ENCODE measurements at places on chromosomes 16 and 17.

GRCh38 chr16:87702325-87702811 is 63.4 kb downstream of the KLHDC4 start:
- no peak for DNase-seq

- no peak for DNase-seq
Measured at GRCh38 chr17:10724546-10725195, 5.2 kb downstream of the TMEM220 start.

DNA sequence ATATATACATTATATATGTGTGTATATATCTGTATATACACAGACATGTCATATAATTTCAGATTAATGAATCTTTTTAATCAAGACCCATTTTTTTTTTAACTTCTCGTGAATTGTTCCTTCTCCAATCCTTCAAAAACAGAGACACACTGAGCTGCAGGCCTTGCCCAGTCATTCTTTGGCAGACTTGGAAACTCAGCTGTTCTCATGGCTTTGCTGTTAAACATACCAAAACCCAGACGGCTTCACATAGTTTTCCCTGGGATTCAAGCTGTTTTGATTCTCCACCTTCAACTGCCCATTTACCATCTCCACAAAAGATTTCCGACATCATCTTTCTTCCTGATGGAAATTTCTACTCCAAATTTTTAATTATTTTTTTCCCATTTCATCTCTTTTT is 148.7 kb downstream of the KCNJ2 start:
- no peak for DNase-seq

DNA sequence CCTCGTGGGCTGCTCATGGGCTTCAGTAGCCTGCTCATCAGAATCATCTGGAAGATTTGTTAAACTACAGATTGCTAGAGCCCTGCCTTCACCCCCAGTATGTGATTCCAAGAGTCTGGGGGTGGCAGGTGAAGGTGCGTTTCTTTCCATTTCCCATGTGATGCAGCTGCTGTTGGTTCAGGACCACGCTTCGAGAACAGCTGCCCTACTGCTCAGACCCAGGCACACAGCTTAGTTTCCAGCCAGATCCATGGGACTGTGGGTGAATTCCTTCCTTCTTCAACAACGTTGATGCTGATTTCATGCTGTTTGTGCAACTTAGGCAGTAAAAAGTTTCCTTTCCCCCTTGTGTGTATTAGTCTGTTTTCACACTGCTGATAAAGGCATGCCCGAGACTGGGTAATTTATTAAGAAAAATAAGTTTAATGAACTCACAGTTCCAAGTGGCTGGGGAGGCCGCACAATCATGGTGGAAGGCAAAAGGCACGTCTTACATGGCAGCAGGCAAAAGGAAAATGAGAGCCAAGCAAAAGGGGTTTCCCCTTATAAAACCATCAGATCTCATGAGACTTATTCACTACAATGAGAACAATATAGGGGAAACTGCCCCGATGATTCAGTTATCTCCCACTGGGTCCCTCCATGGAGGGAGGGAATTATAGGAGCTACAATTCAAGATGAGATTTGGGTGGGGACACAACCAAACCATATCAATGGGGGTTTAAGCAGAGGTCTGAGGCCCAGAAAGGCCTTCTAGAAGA is 159.2 kb downstream of the XYLT1 start:
- no peak for DNase-seq

DNA sequence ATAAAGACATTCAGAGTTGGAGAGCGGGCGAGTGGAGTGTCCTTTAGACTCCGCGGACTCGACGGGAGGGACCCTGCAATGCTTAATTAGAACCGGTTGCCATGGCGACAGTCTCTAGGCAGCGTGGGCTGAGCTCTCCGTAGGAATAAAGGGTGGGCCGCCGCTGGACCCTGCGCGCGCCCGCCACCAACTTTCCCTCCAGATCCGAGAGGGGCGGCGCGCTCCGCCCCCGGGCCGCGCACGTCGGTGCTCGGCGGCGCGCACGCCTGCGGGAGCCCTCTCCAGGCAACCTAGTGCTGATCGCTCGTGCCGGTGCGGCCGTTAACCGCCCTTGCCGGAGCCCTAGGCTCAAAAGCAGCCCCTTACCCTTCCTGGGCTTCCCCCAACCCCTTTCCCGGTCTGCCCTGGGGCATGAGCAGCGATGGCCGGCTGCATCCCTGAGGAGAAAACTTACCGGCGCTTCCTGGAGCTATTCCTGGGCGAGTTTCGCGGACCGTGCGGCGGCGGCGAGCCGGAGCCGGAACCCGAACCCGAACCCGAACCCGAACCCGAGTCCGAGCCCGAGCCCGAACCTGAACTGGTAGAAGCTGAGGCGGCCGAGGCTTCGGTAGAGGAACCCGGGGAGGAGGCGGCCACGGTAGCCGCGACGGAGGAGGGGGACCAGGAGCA is at the start of gene PPM1E:
PPM1E (plus strand) TSS at position 278 of the 669 bp plus-strand sequence.
- DNase-seq = peak; percentile 2

DNA sequence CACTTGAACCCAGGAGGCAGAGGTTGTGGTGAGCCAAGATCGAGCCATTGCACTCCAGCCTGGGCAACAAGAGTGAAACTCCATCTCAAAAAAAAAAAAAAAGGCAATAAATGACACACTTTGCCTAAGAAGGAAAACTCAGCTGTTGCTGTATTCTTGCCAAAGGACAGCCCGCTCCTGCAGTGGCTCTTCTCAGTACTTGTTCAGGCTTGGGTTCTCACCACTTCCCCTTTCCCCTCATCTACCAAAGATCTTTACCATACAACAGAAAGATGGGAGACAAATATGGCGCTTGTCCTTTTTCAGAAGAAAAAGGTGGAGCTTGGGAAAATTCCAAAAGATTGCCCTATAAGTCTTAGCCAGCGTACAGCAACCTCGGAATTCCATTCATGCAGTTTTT is 58.5 kb downstream of the MYH13 start:
- DNase-seq = no peak

DNA sequence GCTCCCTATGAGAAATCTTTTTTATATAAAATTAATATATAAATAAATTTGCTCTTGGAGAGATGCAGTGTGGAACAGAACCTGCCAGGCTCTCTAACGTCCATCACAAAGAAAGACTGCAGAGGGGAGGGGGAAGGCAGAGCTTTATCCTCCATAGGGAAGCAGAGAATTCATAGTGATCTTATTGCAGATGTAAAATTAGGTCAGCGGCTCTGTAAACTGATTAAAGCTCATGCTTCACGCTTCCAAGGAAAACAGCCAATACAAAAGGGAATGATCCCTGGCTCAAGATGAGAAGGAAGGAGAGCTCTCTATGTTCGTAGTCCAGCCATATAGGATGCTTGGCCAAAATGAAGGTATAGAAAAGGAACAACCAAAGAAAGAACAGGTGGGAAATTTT is 532.3 kb upstream of the PSMD7 start:
- no peak for DNase-seq

DNA sequence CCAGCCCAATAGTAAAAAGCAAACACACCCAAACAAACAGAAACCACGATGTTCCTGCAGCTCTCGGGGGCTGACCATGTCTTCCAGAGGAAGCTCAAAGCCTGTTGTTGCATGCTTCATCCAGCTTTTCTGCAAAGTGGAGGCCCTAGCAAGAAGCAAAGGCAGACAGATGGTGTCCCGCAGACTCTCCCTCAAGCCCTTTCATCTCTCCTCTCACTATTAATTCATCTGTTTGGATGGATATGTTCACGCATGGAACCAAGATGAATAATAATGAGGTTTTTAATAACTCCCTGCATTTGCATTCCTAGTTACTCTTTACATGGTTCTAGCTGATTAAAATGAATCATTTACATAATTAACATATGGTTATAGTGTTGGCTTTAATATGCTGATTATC is 36.6 kb downstream of the RBFOX1 start:
- DNase-seq = no peak

DNA sequence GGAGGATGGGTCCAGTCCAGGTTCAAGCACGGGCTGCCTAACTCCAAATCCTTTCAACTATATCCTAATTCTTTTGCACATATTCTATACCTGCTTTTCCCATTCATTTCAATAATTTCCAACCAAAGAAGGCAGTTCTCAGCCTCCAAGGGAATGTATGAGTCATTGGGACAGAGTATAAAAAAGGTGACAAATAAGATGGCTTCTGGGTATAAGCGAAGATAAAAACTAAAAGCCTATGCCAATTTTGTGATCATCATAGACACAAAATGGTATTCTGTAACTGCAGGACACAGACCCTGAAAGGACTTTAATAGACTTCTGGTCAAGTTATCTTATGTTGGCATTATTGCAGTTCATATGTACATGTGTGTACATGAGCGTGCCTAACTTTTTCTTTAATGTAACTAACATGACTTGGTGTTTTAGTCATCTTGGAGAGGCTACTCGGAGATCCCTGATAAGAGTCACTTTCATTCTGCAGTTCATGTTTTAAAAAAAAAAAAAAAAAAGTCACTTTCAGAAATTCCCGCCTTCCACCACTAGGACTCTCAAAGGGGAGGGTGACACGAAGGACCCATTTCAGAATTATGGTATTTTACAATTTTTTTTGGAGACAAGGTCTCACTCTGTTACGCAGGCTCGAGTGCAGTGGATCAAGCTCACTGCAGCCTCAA is 17.3 kb downstream of the COG1 start:
- DNase-seq = no peak

- DNase-seq = no peak
Measured at GRCh38 chr17:36127199-36127893, 23.7 kb downstream of the CCL4 start.

- DNase-seq = no peak
Measured at GRCh38 chr16:28217326-28217725, 5.6 kb upstream of the XPO6 start.

GRCh38 chr17:38900978-38901656 is 24.3 kb upstream of the LASP1NB start:
- DNase-seq = peak; percentile 93

DNA sequence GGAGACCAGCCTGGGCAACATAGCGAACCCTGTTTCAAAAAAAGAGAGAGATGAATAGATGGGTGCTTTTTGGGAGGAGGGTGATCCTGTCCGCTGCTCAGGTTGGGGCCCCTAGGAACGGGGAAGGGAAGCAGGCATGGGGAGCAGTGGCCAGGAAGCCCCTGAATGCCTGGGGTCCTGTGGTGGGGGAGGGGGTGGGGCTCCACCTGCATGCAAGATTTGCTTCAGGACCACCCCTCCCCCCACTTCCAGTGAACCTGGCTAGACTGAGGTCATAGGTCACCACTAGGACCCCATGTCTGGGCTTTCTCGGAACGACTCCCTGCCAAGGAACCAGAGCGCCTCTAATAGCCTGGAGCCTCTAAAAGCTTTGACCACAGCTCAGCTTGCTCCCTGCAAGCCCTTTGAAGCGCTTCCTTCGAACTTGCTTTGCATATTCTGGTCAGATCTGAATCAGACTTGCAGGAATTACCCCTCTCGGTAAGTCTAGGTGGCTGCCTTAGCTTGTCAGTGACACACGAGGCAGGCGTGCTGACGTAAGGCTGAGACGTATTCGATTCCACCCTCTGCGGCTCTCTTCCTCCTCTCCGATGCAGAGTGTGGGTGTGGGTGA is 3.7 kb downstream of the SOCS3 start:
- DNase-seq = no peak

DNA sequence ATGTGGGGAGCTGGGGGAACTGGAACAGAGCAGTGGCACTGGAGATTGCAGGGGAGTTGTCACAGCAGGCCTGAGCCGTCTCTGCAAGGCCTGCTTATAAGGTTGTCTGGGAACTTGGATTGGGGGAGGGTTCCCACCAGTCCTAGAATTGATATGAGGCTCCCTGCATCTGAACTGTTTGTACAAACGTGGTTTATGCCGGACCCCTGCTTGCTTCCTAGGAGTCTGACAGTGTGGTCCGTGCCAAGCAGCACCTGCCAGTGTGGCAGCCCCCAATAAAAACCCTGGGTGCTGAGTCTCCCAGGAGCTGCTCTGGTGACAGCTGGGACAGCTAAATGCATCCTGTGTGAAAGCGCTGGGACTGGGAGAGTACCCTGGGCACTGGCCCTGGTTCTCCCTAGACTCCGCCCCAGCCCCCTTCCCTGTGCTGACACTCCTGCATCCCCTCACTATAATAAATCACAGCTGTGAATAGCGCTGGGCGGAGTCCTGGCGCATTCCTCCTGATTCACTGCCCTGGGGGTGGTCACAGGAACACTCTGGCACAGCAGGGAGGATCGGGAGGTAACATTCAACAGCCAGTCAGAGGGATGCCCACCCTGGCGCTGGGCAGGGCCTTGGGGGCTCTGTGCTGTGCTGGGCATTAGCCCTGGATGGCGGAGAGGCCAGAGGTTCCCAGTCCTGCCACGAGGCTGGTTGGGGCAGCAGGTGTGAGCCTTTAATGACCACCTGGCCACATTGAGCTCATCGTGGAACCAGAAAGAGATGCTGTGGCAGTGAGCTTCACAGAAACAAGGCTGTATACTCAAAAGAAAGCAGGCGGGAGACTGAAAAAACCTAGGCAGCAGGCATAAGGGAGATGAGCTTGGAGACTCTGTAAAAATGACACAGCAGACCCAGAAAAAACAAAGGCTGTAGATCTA is 45.6 kb downstream of the RMI2 start:
- no peak for DNase-seq

DNA sequence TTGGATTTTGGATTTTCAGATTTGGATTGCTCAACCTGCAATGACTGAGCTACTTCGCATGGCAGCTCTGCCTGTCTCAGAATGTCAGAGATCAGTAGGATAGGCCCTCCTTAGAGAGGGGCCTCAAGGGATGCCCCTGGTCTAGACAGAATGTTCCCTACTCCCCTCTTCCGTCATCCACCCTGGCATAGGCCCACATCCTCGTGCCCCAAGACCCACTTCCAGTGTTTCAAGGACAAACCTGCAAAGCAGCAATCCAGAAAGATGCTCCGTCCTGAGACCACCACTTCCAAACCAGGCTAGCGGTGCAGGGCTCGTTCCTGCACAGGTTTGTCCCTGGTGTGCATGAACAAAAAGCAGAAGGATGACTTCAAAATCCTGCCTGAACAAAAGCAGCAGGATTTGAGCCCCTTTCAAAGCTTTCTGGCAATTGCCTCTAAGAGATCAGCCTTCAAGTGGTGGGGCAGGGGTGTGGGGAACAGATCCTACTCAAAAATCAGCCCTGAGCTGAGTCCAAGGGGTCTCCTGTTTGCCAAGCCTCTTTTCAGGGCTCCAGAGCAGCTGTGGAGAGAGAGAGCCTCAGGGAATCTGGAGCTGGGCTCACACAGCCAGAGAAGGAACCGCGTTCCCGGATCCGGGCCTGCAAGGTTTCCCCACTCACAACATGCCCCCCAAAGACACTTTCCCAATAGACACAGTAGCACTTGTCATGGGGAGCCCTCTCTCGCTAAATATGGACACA is 121.1 kb downstream of the SOCS1 start:
- no peak for DNase-seq

DNA sequence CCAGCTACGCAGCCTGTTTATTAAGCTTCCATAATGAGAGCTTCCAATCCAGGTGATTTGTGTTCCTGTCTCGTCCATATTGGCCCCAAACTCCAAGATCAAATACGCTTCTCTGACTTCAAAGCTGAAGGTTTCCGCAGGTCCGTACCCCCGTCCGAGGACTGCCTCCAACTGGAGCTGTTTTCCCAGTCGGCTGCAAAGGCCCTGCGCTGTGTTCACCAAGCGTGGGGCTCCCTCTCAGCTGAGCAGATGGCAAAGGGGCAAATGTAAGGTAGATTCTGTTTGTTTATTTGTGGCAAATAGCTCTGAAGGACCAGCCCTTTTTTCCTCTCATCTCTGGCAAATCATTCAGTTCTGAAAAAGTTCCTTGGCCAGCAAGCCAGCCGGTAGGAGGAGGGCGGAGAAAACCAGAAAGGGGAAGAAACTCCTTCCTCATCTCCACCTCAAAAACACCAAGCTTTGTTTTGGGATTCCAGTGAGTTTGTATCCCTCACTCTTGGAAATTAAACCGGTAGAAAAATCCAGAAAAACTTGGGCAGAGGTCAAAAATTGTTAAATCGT is 35.2 kb downstream of the NXN start:
- no peak for DNase-seq
